ENCODE measurements at places on chromosomes 5 and 9.
A peak's percentile ranks its signal among the peaks of the same experiment; 100 is the strongest.

- DNase-seq, result no peak
Observed at GRCh38 chr5:132259069-132259851, 1.8 kb downstream of the PDLIM4 start.

DNA sequence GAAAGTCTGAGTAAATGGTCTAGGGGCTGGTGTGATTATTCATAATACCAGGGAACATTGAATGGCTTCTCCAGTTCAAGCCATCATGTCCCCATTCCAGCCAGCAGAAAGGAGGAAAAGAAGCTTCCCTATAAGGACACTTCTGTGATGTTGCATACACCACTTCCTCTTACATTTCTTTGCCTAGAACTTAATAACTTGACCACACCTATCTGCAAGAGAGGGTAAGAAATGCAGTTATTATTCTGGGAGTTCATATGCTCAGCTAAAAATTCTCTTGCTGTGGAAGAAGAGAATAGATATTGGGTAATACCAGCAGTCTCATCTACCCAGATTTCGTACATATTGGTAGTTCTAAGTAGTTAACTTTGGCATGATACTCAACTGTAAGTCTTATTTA, 166.1 kb downstream of the SLC28A3 start:
- DNase-seq, result no peak

GRCh38 chr9:96137671-96138429, 164.1 kb downstream of the HSD17B3 start:
- DNase-seq, result no peak

- DNase-seq, result no peak
Observed at GRCh38 chr5:80853413-80853812, 106.8 kb upstream of the RASGRF2 start.

DNA sequence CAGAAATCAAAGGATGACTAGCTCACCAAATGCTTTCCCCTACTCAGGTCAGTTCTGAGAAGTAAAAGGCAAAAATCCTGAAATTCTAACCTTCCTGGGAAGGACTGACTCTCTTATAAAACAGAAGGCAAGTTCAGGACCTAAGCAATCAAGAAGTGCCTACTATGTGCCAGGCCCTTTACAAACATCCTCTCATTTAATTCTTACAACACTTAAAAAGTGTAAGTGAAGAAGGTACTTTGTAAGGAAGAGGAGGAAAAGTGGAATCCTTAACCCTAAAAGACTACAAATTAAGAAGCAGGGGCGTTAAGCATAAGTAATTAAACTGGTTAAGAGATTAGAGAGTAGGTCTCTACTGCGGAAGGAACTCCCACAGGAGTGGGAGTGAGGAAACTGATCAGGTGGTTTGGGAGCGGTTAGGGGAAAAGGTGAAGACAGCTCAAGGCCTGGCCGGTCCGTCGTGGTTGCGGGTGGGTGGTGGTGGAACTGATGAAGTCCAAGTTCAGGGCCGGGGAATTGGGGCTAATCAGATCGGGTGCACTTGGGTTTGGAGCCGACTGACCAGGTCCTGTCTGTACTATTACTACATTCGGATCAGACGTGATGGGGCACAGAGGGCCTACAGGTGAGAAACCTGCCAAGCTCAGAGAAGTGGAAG, 839 bp downstream of the MED27 start:
- DNase-seq, result no peak

DNA sequence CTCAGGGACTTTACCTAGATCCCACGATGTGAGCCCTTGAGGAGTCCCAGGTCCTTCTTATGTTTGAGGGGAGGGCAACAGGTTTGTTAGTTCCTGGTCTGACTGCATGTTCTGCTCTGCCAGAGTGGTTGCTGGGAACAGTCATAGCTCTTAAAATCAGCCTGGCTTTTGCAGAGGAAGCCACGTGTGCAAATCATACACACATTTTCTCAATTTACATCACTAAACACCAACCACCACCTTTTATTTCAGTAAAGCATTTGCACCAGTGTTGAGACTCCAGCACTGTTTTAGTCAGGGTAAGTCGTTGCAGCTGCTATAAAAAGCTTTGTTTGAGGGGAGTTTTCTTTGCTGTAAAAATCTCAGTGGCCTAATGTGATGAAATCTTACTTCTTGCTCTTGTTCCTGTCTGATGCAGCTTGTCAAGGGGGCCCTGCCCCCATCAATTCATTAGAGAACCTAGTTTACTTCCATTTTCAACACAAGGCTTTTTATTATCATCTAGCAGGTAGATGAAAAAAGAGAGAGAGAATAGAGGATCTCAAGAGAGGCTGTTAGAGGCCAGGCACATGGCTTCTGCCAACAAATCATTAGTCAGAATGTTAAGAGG, 70.3 kb upstream of the VCAN start:
- DNase-seq, result no peak

GRCh38 chr9:135878528-135879236, 28.7 kb downstream of the CAMSAP1 start:
- no peak for DNase-seq

- peak; percentile 12 for DNase-seq
Observed at GRCh38 chr5:143699121-143699520, 112.8 kb upstream of the HMHB1 start.

DNA sequence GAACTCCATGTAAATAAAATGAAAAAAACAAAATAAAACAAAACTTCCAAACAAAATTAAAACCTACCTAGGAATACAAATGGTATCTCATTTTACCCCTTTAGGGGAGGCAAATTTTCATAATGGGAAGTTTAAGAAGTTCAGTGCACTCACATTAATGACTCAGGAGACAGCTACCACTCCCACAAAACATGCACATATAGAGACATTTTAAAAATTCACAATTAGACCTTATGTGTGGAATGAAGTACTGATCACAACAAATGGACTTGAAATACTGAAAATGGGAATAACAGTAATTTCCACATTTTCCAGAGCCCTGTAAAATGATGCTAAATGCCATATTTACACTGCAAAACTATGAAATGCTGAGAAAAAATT, 91.8 kb downstream of the FANCC start:
- no peak for DNase-seq

- no peak for DNase-seq
Observed at GRCh38 chr9:134519375-134520070, 122.1 kb upstream of the COL5A1 start.

DNA sequence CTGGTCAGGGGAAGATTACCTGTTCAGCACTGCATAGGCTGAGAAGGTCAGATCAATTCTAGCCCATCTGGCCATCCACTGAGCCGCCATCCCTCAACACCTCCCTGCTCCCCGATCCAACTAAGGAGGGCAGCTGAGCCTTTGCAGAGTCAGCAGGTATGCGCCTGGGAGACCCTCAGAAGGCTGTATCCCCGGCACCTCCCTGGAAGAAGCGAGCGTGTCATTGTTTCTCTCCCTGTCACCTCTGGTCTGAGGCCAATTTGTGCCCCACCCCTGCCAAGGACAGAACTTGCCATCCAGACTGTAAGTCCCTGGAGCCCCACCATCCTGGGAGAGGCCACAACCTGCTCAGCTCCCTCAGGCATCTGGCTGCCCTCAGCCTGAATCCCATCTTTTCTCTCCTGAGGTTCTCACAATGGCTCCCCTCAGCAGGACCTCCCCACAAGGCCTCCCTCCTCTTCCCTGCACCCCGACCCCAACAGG, 2.6 kb downstream of the CLTB start:
- no peak for DNase-seq

- DNase-seq, result no peak
Observed at GRCh38 chr5:10360686-10361085, 7.2 kb downstream of the MARCHF6 start.

GRCh38 chr5:136159457-136159856, 26.8 kb downstream of the SMAD5 start:
- DNase-seq, result no peak

- no peak for DNase-seq
Observed at GRCh38 chr5:95884017-95884325, 61.4 kb upstream of the GLRX start.

DNA sequence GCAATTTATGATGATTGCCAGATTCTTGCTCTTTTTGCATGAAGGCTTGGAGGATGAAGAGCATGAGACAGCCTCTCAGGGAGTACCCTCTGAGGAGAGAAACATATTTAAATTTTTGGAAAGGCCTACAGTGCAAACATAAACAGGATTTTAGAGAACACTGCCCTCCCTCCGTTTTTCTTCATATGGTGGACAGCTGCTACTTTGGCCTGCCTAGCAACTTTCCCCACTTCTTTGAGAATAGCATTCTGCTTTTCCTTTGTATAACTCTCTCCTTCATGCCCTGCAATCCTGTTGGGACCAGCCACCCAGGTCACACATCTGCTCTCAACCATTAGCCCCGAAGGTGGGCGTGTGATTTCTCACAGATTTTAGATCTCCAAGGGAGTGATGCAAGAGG, 20.5 kb upstream of the TXN start:
- DNase-seq, result no peak

DNA sequence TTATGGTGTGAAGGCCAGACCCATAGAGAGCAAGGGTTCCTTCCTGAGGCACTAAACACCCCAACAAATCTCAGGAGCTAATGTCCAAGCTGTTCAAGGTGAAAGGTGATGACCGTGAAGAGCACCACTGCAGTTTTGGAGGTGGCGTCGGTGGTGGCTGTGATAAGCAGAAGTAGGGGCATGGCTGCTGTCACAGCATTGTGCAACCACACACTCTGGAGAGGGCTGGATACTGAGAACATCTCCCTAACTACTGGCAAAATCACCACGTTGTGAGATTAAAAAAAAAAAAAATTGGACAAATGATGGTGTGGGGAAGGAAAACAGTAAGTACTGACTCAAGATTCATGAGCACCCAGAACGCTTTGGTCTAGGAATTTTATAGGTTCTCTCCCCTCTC, 156.5 kb downstream of the PJA2 start:
- no peak for DNase-seq

- no peak for DNase-seq
Observed at GRCh38 chr5:129359450-129359849, 100.6 kb upstream of the ADAMTS19 start.

GRCh38 chr9:81387360-81388106, 301.8 kb downstream of the TLE1 start:
- DNase-seq, result no peak

GRCh38 chr5:41772056-41772455, 98.2 kb downstream of the OXCT1 start:
- no peak for DNase-seq

- DNase-seq, result no peak
Observed at GRCh38 chr9:18889550-18889949, 143.5 kb downstream of the SAXO1 start.

GRCh38 chr5:83396662-83397061, 74.9 kb upstream of the VCAN start:
- no peak for DNase-seq

DNA sequence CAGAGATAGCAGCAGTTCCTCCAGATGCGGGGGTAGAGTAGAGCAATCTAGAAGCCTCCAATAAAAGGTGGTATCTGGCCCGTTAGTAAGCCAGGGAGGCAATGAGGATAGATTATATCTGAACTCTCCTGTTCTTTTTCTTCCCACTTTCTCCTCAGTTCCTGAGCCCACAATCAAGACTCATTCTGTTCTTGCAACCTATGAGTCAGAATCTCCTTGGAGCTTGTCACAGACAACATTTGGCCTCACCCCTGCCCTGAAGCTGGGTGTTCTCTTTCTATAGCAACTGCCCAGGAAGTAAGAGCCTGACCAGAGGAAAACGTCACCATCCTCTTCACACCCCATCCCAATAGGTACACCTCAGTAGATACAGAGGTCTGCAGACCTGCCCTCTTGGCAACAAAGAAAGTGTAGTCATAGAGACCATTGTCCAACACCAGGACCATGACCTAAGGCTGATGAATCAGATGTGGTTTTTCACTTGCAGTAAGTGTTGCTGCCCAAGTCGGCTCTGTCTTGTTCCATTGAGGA, 76.3 kb upstream of the PCA3 start:
- peak; percentile 19 for DNase-seq

- no peak for DNase-seq
Observed at GRCh38 chr9:3794635-3795034, 268.8 kb upstream of the RFX3 start.

DNA sequence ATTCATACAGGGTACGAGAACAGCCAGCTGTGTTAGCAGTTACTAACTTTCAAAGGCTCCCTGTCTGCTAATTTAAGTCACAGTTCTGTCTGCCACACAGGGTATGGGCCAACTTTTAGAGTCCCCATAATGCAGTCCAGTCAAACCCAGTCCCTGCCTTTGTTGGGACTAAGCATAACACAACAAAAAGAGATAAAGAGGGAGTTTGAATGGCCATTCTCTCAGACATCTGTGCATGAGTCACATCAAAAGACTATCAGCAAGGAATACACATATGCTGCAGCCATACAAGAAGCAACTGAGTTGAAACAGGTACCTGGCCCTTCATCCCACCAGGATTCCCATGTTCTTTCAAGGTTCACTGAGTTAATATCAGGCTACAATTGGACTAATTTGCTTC, 744.5 kb upstream of the C9orf72 start:
- DNase-seq, result no peak

GRCh38 chr5:94983861-94984535, 300.9 kb downstream of the MCTP1 start:
- DNase-seq, result no peak

DNA sequence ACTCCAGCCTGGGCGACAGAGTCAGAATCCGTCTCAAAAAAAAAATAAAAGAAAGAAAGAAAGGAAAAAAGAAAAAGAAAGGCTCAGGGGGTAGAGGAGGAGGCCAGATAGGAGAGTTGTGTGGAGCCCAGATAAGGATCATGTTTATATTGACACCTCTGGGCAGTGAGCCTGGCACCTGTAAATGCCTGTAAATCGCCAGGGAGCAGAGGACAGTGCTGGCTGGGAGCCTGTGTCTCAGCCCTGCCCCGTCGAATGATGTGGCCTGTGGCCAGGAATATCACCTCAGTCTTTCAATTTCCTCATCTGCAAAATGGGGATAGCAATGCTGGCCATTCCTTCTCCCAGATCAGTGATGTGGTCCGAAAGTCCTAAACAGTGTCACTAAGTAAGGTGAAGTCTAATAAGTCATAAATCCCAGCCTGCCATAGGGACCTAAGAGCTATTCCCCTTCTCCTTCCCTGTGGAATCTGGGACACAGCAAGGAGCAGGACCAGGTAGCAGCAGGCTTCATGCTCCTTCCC, 10.3 kb upstream of the ABO start:
- no peak for DNase-seq

- no peak for DNase-seq
Observed at GRCh38 chr9:128899566-128900322, 17.8 kb downstream of the LRRC8A start.

- DNase-seq, result no peak
Observed at GRCh38 chr9:91837981-91838731, 111.9 kb downstream of the ROR2 start.

DNA sequence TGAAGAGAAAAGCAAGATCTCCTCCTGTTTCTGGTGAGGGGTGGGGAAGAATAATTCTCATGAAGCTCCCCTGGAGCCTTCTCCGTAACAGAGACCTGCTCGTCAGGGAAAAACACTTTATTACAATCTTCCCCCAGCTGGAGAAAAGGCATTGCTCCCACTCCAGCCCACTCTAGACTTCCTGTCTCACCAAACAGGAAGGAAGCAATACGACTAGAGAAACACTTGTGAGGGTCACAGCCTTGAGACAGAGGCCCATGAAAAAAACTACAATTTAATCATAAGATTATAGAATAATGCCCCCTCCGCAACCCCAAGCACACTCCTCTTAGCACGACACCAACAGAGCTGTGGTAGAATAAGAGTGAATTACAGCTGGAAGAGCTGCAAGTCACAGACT, 197.2 kb upstream of the S1PR3 start:
- no peak for DNase-seq

Measured in stimulated activated CD8-positive, alpha-beta memory T cell treated with anti-CD3 and anti-CD28 coated beads, Interleukin-15, amount 100 ng/mL, for 48 hours (primary cell).